ENCODE measurements at places on chromosomes 11 and 22.

DNA sequence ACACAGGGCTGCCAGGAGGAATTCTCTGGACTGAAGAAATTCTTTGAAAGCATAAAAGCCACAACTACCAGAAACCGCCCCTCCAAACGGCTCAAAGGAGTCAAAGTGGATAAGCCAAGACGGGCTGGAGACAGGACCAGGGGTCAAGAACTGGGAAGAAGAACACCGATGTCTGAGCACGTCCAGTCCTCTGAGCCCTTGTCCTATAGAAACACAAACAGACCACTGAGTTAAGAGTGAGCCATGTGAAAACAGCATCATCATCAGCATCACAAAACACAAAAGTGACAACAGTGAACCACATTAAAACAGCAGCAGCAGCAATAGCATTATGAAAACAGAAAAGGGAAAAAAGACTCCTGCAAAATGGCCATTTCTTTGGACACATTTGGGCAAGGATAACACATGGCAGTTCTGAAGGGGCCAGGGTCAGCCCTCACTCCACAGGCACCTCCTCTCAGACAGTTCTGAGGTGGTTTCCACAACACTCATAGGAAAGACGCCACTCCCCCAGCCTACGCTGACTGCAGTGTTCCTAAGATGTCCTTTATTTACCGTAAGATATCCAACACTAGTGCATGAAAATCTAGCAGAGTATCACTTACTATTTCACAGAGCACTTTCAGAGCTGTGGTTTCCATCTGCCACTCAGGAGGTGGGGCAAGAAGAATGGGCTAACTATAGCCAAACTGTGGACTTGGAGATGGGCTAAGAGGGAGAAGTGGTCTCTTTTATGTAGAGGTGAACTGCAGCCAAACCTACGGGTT lies 28.6 kb upstream of the YPEL1 start:
- no peak for DNase-seq

- DNase-seq = no peak
Measured at GRCh38 chr11:64924910-64925284, 408 bp downstream of the PPP2R5B start.

DNA sequence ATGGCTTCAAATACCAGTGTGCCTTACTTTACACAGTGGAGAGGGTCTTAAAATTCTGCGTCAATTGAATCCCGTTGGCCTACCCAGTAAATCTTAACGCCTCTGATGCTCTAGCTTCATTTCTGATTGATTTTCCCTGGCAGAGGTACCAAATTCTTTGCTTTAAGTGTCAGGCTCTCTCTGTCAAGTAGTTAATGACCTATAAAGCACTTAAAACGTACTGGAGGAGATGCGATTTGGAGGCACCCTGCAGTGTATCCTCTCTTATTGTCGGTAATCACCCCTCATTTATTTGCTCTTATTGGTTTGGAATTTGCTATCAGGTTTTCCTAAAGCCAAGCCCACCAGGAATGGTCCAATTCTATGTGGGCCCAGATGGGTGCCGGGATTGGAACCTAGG lies 59.2 kb downstream of the NFAM1 start:
- no peak for DNase-seq

- no peak for DNase-seq
Measured at GRCh38 chr11:115081972-115082371, 403.6 kb downstream of the NXPE2 start.

- no peak for DNase-seq
Measured at GRCh38 chr22:36237462-36238372, 1.6 kb downstream of the APOL2 start.

GRCh38 chr11:107705027-107705426 lies 6.8 kb downstream of the SLN start:
- DNase-seq = no peak

DNA sequence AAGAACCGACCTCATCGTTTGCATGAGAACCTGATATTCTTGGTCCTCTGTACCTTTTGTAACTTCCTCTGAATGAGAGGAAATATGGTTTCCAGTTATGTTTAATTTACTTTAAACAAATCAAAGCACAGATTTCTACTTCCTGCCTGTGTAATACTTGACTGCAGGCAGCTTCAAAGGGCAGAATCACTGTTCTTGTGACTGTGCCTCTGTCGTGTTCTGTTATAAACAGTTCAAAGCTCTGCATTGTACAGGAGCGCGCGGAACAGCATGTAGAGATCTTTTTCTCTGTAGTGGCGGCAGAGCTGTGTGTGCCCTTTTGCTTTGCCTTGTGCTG lies 73.2 kb upstream of the CLDN5 start:
- no peak for DNase-seq

DNA sequence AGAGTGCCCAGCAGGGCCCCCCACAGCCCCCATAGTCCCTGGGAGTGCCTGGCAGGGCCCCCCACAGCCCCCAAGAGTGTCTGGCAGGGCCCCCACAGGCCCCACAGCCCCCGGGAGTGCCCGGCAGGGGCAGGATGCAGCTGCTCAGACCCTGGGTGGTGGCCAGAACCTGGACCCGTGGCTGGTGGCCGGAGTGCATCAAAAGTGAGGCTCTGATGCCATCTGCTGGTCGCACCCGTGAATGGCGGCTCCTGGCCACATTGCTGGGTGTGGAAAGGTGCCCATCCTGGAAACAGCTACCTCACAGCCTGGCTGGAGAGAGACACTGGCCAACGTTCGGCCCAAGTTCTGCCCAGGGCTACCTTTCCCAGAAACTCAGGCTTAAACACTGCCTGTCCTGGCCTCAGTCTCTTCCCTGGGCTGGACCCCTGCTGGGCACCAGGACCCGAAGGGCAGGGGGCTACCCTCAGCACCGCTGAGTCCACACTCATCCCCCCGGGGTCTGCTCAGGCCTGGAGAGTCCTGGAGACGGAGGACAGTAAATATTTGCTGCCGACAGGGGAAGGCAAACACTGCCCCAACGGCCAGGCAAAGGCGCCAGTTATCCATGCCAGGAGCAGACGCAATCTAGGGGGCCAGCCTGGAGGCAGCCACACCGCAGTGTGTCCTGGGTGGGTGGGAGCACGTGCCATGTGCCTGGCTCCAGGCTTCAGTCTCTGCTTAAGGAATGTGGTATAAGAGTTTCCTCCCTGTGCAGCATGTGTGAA lies 4.4 kb downstream of the INS start:
- DNase-seq = no peak

GRCh38 chr11:35097814-35098455 lies 41.0 kb upstream of the CD44 start:
- DNase-seq = no peak

- no peak for DNase-seq
Measured at GRCh38 chr11:64340671-64341335, 799 bp downstream of the CCDC88B start.

DNA sequence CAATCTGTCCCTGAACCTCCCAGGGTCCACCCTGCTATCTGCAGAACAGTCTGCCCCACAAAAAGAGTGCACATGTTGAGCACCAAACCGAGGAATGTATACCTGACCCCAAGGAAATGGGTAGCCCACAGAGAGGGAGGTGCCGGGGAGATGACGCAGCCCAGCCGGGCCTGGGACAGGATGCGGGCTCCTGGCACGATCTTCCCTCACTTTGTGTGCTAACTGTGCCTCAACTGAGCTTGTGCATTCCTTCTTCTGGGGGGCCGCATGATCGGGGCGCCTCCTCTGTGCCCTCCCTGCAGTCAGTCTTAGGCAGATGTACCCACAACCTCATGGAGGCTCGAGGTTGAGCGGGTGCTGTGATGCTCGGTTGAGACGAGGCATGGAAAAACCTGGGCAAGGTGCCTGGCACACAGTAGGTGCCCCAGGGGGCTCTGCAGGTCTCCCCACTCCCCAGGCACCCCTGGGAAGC lies 2.4 kb downstream of the GAS2L1 start:
- no peak for DNase-seq

DNA sequence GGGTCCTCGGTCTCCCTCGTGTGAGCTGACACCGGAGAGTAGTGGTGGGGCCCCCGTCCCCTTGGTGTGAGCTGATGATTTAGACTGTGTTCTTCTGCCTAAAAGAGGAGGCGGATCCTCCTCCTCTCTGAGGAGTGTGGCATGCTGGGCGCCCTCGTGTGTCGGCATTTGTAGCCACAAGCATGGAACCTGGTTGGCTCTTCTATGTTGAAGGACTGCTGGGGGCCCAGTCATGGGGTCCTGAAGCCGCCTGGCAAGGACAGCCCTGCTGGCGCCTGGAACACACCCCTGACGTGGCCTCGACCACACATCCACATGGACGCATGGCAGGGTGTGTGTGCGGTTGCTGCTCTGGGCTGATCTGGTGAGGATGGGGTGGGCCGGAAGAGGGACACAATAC lies 50.2 kb downstream of the AP2A2 start:
- DNase-seq = no peak

- DNase-seq = peak; percentile 63
Measured at GRCh38 chr11:119474682-119475596, 52.0 kb upstream of the THY1 start.

- DNase-seq = no peak
Measured at GRCh38 chr11:63961608-63962412, 12.6 kb upstream of the COX8A start.

Data from NCI-H1436 (cell line).